ENCODE measurements at places on chromosomes 1 and 21.

GRCh38 chr1:168514455-168514854 lies 29.3 kb downstream of the XCL2 start:
- DNase-seq = no peak

DNA sequence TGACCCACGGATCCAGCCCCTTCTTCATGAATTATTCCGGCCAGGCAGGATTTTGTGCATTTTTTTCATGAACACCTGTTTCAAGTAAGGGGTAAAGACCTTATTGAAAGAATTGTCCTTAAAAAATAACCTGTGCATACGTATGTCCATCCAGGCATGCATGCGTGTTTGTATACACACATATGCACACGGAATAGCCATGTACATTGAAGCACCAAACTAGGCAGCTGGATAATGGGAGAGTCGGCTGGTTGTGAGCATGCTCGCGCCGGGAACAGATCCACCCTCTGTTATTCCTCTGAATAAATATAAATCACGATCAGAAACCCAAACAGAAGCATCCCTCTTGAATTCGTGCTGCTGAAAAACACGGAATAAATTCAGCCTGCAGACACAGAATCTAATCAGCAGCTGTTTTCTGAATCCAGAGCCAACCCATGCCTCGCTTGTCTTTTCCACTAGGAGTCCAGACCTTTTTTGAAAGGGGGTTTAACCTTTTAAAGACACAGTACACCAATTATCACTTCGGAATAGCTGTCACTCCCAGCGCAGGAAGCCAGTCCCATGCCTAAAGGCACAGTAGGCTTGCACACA lies at the start of gene HIVEP3:
Gene HIVEP3, minus strand, starts transcription at position 473 of the 594 bp plus-strand sequence.
- no peak for DNase-seq

DNA sequence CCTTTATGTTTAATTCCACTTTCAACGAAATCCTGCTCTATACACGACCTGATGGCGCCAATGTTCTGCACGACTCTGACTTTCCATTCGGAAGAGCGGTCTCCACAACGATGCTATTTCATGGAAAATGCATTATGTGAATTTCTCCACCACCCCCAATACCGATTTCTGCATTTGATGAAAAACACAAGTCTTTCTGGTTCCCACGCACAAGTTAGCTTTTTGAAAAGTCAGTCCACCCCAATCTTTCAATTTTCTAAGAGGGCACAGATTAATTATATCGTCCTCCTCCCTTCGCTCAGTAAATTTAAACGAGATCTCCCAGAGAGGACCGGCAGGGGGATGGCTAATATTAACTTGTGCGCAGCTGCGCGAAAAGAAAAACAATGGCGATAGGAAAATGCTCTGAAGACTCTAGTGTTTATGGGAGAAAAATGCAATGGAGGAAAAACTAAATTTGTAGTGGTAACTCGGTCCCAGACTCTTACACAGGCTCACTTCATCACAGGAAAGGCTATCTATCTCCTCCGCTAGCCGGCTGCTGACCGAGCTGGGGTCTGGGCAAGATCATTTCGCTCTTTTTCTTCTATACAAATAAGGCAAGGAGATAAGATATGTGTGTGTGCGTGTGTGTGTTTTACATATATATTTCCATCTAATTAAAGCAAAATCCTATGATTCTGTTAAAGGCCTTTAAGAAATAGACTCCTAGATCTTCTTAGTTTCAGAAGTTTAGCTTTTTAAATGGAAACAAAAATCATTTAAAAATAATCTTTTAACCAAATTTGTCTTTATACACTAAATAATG lies 1.2 kb upstream of the LHX8 start:
- no peak for DNase-seq

DNA sequence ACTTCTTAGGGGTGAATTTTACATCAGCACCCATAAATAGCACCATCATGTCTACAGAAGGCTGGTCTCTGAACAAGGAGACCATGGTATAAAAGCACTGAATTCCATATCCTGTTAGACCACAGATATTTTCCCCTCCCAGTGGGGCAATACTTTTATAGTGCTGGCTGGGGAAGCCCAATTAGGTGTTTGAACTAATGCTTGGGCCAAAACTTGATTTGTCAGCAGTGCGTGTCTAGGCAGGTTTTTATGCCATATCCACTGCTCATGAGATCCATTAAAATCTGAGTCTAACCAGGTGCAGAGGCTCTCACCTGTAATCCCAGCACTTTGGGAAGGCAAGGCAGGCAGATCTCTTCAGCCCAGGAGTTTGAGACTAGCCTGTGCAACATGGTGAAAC lies 623.0 kb downstream of the NPHP4 start:
- DNase-seq = no peak

DNA sequence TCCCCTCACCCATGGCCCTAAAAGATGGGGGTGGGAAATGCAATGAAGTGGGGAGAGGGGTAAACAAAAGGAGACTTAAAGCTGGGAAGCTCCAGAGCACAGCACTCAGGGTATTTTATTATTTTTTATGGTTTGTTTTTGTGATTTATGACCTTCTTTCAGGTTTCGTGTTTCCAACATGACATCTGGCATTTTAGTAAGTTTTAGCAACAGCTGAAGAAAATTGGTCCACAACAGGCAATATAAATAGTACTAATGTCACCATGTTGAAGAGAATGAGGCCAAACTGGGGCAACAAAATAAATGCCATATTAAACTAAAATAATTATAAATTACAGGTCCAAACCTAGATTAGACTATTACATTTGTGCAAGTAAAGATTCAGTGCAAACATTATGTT lies 56.3 kb downstream of the TBX15 start:
- DNase-seq = no peak

DNA sequence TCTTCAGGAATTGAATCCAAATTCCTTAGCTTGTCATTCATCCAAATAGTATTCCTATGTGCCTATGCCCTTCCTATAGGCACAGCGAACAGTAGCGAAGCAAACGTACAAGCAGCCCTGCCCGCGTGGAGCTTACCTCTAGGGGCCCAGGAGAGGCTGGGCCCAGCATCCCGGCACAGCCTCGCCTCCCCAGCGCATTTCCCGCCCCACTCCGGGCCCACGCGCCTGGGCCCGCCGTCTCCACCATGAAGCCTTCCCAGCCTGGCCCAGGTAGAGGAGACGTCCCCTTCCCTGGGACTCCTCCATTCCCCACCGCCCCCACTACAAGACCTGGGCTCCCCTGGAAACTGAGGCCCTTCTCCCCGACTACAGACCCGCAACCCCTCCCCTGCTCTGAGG lies 245 bp upstream of the TMEM269 start:
- no peak for DNase-seq

DNA sequence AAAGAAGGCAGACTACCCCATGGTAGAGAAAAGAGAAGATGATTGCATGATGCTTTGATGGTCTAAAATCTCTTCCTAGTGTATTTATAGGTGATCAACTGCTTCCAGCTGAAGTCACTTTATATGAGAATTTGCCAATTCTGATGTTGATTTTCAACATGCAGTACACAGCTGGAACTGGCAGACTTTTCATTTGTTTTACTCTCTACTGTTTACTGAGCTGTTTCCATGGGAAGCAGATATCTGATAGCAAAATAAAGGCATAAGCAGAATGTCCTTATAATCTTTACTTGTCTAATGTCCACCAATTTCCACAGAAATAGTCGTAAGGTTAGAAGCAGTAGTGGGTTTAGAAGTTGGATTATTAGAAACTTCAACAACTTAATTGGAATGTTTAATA lies 74.9 kb downstream of the SYDE2 start:
- DNase-seq = no peak

All from stimulated activated CD4-positive, alpha-beta T cell treated with anti-CD3 and anti-CD28 coated beads, Interleukin-2, amount 100 ng/mL, for 48 hours (primary cell).